ENCODE measurements at places on chromosomes 7 and 10. TPM values are rescaled to one million over a fixed set of nuclear protein-coding genes. Genes with fewer than 3 reads are reported as not detected.

The ACSM6 gene
- total RNA-seq: not detected

The STX1A gene
- 2.5 TPM for total RNA-seq

The OPN1SW gene
- total RNA-seq: not detected

The PRSS2 gene
- not detected for total RNA-seq

The SUGCT gene
- total RNA-seq: 17.0 TPM

The CYP17A1 gene
- not detected for total RNA-seq

The ABCB4 gene
- not detected for total RNA-seq

The SRRM3 gene
- 8.5 TPM for total RNA-seq

The PRKAR2B gene
- 104 TPM for total RNA-seq

The SEC61A2 gene
- 10.5 TPM for total RNA-seq

The CALML5 gene
- total RNA-seq: not detected

The GRID2IP gene
- not detected for total RNA-seq

The STYXL1 gene
- 61.7 TPM for total RNA-seq

The SEMA3E gene
- total RNA-seq: 1.2 TPM

The SLC39A12 gene
- total RNA-seq: not detected

The CALHM1 gene
- not detected for total RNA-seq

The SH3PXD2A gene
- 19.1 TPM for total RNA-seq

The PON1 gene
- not detected for total RNA-seq

The LIMK1 gene
- total RNA-seq: 49.4 TPM

The FANK1 gene
- 4.8 TPM for total RNA-seq

The PTPRN2 gene
- total RNA-seq: not detected

The SEMA3C gene
- 12.2 TPM for total RNA-seq

The SMKR1 gene
- not detected for total RNA-seq

The RBM17 gene
- 41.9 TPM for total RNA-seq
